Activated CD4-positive, alpha-beta T cell treated with anti-CD3 and anti-CD28 coated beads for 1 hour (primary cell): ENCODE measurements at places on chromosomes 2 and 18.

DNA sequence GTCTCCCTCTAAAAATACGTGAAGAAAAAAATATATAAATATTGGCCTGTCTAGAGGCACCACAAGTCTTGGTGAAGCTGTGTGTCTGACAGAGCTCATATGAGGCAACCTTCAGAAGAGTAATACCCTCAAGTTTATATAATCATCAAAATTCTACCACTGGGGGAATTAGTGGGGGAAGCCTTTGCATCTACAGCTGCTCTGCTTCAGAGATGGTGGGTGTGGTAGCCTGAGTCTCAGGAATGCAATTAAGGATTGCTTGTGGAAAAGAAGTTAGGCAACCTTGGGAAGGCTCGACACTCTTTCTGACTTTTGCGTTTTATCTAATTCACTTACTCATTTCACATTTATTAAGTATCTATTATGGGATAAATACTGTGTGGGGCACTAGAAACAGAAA is 17.4 kb downstream of the TPGS2 start:
- DNase-seq, result no peak

GRCh38 chr2:106975641-106976040 is 89.7 kb upstream of the ST6GAL2 start:
- DNase-seq, result no peak

- no peak for DNase-seq
Measured at GRCh38 chr2:186641132-186641806, 51.4 kb downstream of the ITGAV start.

GRCh38 chr2:196322973-196323810 is 151.8 kb upstream of the STK17B start:
- no peak for DNase-seq

- no peak for DNase-seq
Measured at GRCh38 chr2:231339316-231339715, 56.2 kb upstream of the B3GNT7 start.

DNA sequence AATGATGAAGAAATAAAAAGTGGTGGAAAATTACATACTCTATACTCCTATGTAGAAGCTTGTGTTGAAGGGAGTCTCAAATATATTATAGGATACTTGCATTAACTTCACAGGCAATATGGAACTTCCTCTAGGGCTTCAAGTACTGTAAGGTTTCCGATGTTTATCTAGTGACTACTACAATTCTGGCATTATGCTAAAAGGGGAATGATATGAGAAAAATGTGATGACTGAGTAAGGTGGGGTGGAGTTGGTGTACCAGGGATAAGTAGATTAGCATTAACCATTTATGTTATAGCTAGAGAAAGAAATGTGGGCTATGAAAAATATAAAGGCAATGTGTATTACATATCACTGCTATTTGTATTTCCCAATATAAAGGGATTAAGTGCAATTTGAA is 229.5 kb downstream of the DCC start:
- DNase-seq, result no peak

- DNase-seq, result no peak
Measured at GRCh38 chr2:201358684-201359083, 1.5 kb upstream of the FLACC1 start.

- peak; percentile 54 for DNase-seq
Measured at GRCh38 chr18:12327510-12328178, 19.6 kb downstream of the TUBB6 start.

DNA sequence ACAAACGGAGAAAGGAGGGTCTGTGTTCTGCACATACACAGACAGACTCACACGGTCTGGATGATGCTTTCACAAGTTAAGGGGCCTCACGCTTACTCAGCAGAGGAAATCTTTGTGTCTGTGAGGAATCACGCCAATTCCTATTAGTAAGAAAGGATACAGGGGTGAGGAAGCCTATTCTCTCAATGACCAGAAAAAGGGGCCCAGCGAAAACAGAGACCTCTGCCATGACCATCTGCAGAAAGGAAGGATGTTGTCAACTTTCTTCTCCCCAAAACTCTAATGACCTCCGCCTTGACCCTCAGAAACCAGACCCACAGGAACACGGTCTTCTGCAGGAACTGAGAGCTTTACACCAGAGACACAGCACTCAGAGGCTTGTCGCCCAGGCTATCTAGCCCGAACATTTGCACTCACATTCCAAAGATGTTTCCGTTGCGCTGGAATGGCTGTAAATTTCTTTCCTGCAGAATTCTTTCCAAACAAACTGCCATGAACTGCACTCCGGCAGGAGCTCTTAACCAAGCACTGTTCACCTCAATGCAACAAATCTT is 186.3 kb downstream of the TCF4 start:
- DNase-seq, result no peak

DNA sequence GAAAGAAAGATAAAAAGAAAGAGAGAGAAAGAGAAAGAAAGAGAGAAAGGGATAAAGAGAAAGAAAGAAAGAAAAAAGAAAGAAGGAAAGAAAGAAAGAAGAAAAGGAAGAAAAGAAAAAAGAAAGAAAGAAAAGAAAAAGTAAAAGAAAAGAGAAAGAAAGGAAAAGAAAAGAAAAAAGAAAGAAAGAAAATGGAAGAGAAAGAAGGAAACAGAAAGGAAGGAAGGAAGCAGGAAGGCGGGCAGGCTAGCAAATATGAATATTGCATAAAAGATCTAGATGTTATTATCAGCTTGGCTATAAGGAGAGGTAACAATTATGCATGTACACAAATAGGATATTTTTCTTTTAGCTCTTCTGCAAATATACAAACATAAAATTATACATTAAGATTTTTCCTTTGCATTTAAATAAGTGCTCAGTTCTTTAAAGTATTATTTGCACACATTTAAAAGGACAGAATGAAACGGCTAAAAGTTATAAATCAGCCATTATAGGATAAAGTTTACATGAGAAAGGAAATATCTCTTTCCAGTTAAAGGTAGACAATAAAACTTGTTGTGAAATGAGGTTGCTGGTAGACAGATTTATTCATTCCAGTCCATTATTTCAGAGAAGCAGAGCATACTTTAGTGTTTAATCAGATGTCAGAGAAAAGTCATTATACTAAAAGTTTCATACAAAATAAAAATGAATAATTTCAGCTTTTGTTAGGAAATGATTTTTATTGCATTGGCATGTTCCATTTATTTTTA is 511.4 kb downstream of the KCNJ3 start:
- no peak for DNase-seq

GRCh38 chr2:207930747-207931146 is 94.6 kb downstream of the PLEKHM3 start:
- DNase-seq, result no peak

- DNase-seq, result no peak
Measured at GRCh38 chr2:207123776-207124391, 41.9 kb downstream of the KLF7 start.

DNA sequence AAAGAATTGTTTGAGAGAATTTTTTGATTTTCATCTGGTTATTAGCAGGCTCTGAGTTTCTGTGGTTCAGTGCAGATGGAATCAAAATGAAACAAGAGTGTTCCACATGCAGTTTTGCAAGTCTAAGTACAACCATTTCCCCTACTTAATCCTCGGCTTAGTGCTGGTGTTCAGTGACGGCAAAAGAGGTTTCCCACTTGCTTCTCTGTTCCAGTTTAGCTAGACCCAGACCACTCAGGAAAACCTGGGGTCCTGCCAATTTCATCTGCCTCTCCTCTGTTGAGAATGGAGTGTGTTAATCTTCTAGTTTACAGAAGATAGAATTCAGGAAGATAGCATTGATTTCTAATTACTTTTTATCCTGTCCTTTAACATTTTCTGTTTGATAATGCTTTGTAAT is 996.2 kb upstream of the FANCL start:
- DNase-seq, result no peak

GRCh38 chr2:231930593-231931281 is 4.5 kb upstream of the NPPC start:
- no peak for DNase-seq

GRCh38 chr2:10276481-10277292 is 26.0 kb upstream of the HPCAL1 start:
- no peak for DNase-seq

DNA sequence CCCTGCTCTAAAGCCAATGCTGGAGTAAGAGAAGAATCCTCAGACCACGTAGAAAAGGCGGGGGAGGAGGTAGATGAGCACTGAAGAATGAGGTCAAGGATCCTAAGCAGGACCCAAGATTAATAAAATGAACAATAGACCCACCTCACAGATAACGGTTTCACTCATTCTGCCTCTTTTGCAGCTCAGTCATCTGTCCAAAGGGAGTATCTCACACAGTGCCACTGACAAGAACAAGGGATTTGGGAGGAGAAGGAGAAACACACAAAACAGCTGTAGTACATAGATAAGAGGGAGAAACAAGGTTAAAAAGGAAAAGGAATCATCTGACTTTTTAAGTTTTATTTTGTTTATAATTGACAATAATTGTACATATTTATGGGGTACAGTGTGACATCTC is 30.9 kb upstream of the SULT1C4 start:
- no peak for DNase-seq

- DNase-seq, result no peak
Measured at GRCh38 chr2:196516564-196516963, 123.0 kb upstream of the CCDC150 start.

GRCh38 chr18:78986018-78986481 is 6.4 kb downstream of the SALL3 start:
- DNase-seq, result no peak

DNA sequence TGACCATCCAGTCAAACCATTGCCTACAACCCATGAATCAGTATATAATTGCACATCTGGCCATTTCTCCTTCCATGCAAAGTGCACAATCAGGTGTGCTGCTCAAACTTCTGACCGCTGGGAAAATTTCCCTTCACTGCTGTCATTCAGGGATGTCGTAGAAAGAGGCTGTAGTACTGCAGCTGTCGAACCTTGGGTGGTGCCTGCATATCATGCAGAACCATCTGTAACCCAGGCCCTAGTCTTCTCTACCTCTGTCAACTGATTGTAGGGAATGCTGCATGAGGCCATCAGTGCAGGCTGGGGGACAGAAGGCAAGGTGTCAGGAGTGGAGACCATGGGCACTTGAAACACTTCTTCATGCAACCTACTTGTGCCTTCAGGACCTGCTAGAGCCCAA is 267.5 kb downstream of the CALCRL start:
- DNase-seq, result no peak

GRCh38 chr2:210046851-210047500 is 44.5 kb downstream of the RPE start:
- DNase-seq, result no peak

- DNase-seq, result no peak
Measured at GRCh38 chr2:200456567-200456966, 53.3 kb downstream of the KCTD18 start.

GRCh38 chr2:55917117-55917516 is 6.5 kb downstream of the EFEMP1 start:
- DNase-seq, result no peak

GRCh38 chr18:62659698-62660097 is 55.6 kb upstream of the PHLPP1 start:
- DNase-seq, result no peak

- DNase-seq, result no peak
Measured at GRCh38 chr2:104091894-104092293, 762.0 kb upstream of the POU3F3 start.

GRCh38 chr2:216066230-216066629 is 15.4 kb downstream of the PECR start:
- no peak for DNase-seq

DNA sequence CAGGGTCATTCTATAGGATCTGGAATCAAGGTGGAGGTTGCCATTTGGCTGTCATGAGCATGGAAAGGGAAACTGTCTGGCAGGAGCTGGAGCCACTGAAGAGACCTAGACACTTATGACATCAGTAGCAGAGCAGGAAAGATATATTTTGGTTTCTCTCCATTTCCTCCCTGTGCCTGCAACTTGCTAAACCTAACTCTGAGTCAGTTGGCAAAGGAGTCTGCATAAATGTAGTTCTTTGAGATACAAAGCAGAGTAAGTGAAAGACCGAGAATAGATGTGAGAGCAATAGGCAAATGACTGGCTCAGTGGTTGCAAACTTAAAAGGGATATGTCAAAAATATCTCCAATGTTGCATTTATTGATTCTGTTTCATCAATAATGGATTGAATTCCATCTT is 757.7 kb downstream of the KCNJ3 start:
- no peak for DNase-seq

- no peak for DNase-seq
Measured at GRCh38 chr2:20653695-20654534, 3.0 kb upstream of the HS1BP3 start.

DNA sequence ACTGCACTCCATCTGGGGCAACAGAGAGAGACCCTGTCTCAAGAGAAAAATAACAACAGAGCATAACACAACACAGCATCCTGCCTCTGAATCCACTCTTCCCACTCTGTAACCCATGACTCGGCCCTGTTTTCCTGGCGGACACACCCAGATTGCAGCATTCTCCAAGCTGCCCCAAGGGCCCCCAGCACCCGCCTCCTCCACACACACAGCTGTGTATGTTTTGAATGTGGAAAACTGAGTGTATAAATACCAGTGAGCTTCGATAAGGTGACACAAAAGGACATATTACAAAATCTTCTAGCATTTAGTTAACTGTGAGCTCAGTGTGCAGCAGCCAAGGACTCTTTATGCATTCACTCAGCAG is 13.0 kb downstream of the IMPA2 start:
- no peak for DNase-seq

- no peak for DNase-seq
Measured at GRCh38 chr2:9029721-9030120, 26.2 kb upstream of the MBOAT2 start.

DNA sequence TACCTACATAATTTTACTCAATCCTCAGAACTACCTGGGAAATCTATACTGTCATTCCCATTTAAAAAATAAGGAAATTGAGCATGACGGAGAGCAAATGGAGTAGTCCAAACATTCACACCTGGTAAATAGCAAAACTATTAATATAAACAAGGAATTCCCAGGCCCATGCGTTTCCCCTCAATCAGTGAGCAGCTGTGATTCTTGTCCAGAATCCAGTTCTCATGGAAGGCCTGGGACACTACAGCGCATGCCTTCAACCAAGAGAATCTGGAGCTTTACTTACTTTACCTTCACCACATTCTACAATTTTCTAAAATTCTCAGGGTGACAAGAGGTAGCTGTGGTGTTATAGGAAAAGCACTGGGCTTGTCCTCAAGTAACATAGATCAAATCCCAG is 259.0 kb downstream of the LRATD1 start:
- no peak for DNase-seq

GRCh38 chr2:84526562-84526961 is 10.3 kb downstream of the DNAH6 start:
- no peak for DNase-seq

GRCh38 chr2:156625360-156626170 is 189.4 kb downstream of the GPD2 start:
- no peak for DNase-seq
